ENCODE measurements at places on chromosomes 7 and 10.

DNA sequence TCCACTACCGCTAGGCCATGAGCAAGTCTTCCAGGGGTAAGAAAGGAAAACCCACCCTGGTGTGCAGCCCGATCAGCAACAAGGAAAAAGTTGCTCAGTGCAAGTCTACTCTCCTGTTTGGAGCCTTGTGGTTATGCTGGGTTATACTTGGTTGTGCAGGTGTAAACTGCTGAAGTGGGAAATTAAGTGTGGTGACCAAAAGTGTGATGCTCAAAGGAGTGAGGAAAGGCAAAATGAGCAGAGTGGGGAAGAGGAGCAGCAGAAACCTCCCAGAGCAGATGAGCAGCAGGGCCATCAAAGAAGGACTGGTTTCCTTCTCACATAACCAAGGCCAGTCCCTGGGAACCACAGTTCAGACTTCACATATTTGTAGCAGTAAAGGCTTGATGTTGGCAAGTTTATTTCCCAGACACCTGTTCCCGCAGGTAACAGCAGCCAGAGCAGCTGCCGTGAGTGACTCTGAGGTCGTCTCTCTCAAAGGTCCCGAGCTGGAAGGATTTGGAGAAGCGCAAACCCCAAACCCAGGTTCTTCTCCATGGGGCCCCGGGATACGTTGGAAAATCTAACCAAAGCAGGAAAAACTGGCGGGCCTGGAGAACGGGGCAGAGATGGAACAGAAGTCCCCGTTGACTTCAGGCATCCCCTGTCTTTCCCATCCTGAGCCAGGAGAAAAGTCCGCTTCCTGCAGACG is 607 bp upstream of the SMO start:
- DNase-seq, result no peak

GRCh38 chr7:117830422-117830954 is 42.8 kb downstream of the CTTNBP2 start:
- DNase-seq, result peak; percentile 90

- no peak for DNase-seq
Observed at GRCh38 chr7:26633557-26633956, 230.8 kb downstream of the SKAP2 start.

DNA sequence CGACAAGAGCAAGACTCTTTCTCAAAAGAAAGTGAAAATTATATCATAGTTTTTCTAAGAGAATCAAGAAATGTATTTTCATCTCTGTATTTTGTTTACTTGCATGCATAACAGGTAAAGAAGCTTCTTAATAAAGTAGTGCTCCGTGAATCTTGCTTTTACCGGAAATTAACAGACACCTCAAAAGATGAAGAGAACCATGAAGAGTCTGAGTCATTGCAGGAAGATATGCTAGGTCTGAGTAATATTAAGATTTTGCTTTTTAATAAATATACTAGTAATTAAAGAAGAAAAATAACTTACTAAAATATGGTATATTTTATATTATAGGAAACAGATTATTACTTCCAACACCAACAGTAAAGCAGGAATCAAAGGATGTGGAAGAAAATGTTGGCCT is 39.5 kb upstream of the STOX1 start:
- no peak for DNase-seq

- no peak for DNase-seq
Observed at GRCh38 chr10:44703241-44704155, 207.6 kb upstream of the TMEM72 start.

DNA sequence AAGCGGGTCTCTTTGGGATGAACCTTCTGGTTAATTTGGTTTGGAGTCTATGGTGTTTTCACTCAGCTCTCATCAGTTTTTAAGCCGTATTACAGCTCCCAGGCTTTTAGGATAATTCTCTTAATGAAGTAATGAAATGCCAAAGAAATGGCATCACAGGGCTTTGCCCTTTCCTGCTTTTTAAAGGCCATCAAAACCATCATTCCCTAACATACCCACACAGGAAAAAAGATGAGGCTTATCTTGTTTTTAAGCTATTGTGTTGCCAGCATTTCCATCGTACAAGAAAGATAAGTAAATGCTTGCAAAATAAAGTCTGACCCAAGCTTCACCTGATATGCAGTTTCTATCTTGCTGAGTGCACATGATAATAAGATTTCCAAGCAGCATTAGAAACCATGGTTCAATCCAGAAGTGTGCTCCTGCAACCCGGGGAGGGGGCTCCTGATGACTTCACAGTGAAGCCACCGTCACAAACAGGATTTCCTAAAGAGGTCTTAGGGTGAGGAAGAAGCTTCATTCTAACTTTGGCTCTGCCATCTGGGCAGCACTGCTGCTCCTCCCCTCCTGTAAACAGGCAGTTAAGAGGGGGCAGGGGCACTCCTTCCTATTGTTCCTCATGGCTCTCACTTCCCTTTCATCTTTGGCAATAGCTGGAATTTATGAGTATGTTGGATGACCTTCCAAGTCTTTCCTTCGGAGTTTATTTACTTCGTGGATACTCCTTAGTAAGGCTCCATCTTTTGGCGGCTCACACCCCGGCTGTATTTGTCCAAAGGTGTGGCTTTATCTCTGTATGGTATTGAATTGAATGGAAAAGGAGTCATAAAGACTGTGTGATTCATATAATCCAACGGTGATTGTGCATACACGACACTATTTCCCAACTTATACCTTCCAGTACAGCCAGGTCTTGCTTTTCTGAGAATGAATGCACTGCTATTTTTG is 55.2 kb upstream of the FAM133B start:
- peak; percentile 57 for DNase-seq

GRCh38 chr7:24757353-24758275 is at the start of gene GSDME:
Gene GSDME (minus strand): TSS chr7:24757464. CDS start chr7:24749774, 7,690 bp downstream.
- peak; percentile 20 for DNase-seq

DNA sequence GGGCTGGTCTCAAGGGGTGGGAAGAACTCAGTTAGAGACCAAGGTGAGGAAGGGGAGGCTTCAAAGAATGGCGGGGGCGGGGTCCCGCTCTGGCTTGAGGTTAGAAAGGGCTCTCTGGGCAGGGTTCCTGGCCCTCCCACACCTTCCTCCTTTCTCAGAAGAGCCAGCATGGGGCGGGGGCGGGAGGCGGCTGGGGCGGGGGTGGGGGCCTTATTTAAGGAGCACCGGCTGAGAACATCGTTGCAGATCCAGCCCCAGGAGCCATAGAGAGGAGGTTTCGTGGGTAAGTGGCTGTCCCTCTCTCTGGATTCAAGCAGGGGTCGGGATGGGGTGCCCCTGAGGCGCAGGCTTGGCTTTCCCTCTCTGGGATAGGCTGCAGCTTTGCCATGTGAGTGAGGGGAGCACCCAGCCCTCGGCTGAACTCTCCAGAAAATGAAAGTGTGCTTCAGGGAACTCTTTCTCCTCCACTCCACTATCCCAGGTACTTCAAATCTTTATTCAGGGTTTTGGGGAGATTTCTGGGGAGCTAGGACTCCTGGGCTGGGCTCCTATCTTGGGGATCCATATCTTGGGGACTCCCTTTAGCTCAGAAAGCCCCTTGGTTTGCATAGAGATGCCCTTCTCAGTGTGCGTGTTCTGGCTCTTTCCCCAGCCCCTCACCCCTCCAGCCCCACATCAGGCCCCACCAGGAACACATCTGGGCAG is 3.3 kb upstream of the CUEDC2 start:
- DNase-seq, result no peak

GRCh38 chr10:1670541-1671365 is 66.6 kb downstream of the ADARB2 start:
- no peak for DNase-seq

DNA sequence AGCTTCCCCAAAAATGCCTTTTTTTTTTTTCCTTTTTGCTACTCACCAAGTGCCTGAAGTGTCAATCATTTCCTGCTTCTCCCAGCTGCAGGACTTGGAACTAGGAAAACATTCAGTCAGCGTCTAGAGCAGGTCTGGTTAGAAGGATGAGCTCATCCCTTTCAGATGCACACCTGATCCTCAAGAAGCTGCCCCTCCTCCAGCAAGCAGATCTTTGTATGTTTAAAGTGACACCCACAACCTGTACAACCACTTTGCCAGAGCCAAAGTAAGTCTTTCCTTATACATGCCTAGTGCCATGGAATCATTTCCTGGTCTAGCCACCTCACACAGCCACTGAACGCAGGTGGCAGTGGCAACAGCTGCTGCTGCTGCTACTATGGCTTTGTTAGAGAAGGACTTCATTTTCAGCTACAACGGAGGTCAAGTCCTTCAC is 10.4 kb upstream of the USP54 start:
- DNase-seq, result peak; percentile 25

- DNase-seq, result no peak
Observed at GRCh38 chr7:55043691-55044370, 25.0 kb downstream of the EGFR start.

GRCh38 chr7:125568799-125569198 is 639.2 kb upstream of the POT1 start:
- DNase-seq, result no peak

GRCh38 chr7:64787295-64787694 is 6.9 kb upstream of the ZNF138 start:
- DNase-seq, result no peak

- peak; percentile 70 for DNase-seq
Observed at GRCh38 chr10:97648562-97649404, 8.3 kb downstream of the PI4K2A start.

- DNase-seq, result no peak
Observed at GRCh38 chr7:2100278-2101208, 132.2 kb downstream of the MAD1L1 start.

- DNase-seq, result no peak
Observed at GRCh38 chr7:30805081-30805691, 34.0 kb downstream of the MINDY4 start.

- no peak for DNase-seq
Observed at GRCh38 chr7:39333701-39334100, 232.5 kb upstream of the YAE1 start.

- no peak for DNase-seq
Observed at GRCh38 chr10:129800796-129801340, 163.2 kb downstream of the EBF3 start.

DNA sequence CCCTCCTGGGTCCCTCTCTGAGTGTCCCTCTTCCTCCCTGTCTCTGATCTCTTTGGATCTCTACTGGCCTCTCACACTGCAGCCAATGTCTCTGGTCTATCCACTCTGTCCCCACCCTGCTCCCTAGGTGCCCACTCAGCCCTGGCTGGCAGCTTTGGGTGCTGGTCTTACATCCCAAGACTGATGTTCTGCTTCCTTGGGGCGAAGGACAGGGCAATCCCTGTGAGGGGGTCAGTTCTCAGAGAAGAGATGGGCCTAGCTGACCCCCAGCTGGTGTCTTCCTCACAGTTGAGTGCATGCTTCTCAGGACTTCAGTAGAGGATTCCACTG is 51.7 kb upstream of the CAMK2B start:
- no peak for DNase-seq

- no peak for DNase-seq
Observed at GRCh38 chr7:77367976-77368375, 48.2 kb downstream of the GSAP start.

DNA sequence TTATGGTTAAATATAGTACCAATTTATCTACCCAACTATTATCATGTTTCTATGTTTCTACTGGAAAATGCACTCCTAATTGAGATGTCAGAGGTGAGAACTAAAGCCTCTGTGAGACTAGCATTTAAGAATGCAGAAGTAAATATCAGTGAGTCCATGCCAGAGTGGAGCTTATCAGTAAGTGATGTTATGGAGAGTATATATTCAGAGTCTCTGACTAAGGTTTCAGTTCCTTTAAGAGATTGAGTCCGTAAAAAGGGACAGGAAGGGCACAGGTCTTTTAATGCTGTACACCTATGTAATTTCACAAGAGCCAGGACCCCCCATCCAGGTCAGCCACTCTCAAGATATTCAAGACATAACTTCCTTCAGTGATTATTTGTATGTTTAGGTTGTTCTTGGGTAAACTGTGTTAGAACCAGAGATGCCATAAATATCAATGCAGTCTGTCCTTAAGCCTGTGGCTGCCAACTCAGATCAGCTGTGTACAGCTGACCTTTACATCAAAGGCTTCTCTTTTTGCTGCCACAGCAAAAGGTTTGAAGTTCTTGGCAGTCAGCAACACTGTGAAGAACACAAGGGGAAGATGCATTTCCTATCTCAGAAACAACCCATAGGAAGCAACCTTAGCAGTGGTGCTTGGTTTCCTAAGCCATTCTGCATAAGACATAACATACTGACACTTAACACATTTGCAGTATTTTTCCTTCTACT is 244.8 kb downstream of the BICC1 start:
- DNase-seq, result no peak

DNA sequence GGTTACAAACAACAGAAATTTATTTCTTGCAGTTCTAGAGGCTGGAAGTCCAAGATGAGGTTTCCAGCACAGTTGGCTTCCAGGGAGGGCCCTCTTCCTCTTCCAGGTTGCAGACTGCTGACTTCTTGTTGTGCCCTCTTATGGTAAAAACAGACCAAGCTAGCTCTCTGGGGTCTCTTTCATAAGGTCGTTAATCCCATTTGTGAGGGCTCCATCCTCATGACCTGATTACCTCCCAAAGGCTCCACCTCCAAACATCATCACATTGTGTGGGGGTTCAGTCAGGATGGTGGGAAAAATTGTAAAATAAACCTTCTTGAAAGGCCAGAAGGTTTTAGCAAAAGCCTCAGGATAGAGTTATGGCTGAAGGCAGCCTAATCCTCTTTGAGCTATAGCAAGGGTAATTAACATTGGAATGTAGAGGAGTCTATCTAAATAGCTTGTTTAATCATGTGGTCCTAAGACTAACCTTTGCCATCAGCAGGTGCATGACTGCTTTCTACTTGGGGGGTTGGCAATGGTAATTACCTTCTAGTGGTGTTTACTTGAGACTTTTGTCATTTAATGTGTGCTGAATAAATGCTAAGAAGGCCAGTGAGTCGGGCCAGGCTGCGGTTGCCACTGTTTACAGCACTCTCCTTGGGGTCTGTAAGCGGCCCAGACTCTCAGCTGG is 80.8 kb downstream of the PPP1R17 start:
- no peak for DNase-seq

GRCh38 chr10:109762555-109762954 is 160.8 kb downstream of the XPNPEP1 start:
- DNase-seq, result no peak

DNA sequence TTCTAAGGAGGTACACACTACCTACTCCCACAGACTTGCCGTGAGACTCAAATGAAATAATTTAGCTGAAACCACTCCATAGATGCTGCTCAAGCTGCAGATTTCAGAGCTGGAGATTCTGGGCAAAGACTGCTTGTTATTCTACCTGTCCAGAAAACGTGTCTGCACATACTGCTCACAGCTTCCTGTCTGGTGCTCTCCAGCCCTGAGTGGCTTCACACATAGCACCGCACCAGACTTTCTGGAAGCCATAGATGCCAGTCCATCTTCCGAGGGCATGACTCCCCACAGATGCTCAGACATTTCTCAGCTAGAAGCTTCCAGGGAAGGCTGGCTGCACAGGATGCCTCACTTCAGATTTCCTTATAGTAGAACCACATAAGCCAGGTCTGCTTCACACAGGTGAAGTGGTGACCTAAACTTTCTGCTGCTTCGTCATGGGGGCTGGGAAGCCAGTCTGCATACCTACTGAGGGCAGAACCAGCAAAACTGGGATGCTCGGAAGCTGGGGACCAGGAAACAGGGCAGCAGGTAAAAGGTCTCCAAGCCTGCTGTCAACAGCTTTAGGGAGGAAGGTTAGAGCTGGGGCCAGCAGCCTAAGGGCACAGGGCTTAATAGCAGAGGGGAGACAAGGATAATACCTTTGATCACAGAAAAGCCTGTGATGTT is 18.2 kb downstream of the CCDC6 start:
- no peak for DNase-seq

- no peak for DNase-seq
Observed at GRCh38 chr7:30266686-30267085, 17.7 kb upstream of the ZNRF2 start.
